ENCODE measurements at places on chromosomes 5 and 9.
A peak's percentile ranks its signal among the peaks of the same experiment; 100 is the strongest.

DNA sequence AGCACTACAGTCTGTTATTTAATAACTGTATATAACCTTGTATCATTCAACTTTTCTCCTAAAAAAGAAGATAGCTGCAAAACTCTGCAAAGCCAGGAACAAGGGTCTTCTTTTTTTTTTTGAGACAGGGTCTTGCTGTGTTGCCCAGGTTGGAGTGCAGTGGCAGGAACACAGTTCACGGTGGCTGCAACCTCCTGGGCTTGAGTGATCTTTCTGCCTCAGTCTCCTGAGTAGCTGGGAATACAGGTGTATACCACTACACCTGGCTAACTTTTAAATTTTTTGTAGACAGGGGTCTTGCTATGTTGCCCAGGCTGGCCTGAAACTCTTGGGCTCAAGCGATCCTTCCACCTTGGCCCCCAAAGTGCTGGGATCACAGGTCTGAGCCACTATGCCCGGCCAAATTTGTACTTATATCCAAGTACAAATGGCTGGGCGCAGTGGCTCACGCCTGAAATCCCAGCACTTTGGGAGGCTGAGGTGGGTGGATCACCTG is 19.2 kb downstream of the RIOK2 start:
- DNase-seq, result no peak

DNA sequence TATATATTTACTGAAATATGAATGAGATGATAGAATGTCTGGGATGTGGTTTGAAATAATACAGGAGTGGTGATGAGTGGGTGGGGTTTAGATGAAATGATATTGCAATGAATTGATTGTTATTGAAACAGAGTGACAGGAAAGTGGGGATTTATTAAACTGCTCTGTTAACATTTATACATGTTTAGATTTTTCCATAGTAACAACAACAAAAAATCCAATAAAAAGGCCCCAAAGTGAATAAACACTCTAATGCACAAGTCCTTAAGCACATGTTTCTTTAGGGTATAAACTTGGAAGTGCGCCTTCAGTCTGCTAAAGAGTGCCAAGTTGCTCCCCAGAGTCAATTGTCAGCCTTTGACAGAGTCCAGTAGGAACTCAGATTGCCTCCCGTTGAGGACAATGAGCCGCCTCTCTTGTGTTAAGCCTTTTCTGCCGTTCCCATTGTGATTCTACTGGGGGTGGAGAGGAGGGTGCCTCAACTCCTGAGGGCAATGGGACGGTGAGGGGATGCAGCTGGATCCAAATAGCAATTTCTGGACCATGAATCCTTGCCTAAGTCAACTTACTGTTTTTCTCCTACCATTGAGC is 112.3 kb downstream of the SLC28A3 start:
- DNase-seq, result no peak

GRCh38 chr5:122091936-122092600 is 14.0 kb upstream of the LOX start:
- DNase-seq, result no peak

DNA sequence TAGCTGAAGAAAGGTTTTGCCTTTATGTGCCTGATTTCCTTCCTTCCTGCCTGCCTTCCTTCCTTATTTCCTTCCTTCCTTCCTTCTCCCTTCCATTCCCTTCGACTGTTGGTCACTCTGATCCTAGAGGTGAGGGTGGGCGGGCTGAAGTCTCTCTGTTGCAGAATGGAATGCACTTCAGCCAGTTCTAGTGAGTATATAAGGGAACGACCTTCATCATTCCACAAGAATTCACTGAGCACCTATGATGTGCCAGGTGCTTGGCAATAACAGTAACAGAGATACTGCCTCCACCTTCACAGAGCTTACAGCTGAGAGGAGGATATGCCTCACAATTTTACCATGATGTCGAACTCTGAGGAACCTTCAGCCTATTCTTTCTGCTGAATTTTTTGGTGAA is 8.7 kb upstream of the OR5C1 start:
- no peak for DNase-seq

GRCh38 chr9:32571969-32572899 is 725 bp downstream of the NDUFB6 start:
- DNase-seq, result peak; percentile 56

- DNase-seq, result no peak
Observed at GRCh38 chr9:5853617-5854016, 20.7 kb upstream of the ERMP1 start.

DNA sequence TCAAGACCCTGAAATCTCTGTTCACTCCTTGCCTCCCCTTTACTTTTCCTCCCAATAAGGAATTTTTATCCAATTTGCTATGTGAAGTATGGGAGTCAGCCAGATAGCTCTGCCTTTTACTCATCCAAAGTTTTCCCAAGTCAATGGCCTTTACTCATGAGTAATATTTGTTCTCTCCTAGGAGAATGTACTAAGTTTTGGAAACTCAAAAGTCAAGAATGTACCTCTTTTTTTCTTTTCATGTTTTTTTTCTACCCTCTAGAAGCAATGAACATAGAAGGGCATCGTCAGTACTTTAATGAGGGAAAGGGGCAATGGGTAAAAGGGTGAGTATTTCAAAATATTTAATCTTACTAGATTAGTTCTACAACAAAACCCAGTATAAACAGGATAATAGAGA is 140.2 kb upstream of the SGCD start:
- DNase-seq, result no peak

GRCh38 chr9:107782789-107783188 is 293.2 kb upstream of the KLF4 start:
- DNase-seq, result no peak

DNA sequence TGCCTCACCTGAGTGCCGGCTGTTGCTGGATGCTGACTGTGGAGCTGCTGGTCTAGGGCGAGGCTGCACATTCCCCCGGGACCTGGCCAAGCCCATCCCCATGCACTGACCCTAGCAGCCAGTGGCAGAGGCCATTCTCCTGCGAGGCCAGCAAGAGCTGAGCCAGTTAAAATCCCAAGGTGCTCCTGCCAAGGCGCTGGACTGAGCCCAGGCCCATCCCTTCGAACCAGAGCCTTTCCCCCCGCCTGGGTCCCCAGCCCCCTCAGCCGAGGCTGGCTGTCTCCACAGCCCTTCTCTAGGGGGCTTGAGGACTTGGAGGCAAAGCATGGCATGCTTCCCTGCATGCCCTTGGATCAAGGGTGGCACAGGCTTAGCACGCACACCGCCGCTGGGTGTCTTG is 1.6 kb downstream of the ADAMTSL2 start:
- DNase-seq, result no peak

Data from activated CD8-positive, alpha-beta memory T cell treated with anti-CD3 and anti-CD28 coated beads for 1 hour (primary cell).